ENCODE measurements at places on chromosomes 11 and 22. TPM values are rescaled to one million over a fixed set of nuclear protein-coding genes. Genes with fewer than 3 reads are reported as not detected.

DNA sequence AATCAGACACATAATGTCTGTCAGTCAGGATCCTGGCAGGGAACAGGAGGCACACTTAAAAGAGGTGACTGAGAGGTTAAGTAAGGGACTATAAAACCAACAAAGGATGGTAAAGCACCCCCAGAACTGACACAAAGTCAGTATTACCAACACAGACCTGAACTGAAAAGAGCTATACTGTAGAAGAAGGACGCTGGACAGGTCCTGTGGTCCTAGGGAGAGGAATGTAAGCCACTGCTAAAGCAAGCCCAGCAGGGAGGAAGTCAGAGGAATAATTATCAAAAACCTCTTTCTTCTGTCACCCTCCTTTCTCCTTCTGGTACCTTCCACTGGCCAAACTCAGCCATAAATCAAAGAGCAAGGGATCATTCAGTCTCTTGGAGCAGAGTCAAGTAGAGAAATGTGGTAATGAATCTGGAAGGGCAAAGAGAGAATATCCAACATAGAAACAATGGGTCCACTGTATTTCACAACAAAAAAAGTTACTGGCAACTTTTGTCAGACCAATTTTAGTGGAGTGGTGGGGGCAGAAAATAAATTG lies 33.4 kb upstream of the ANGPTL5 start:
- no peak for DNase-seq

Gene PATE4
- not detected for total RNA-seq

DNA sequence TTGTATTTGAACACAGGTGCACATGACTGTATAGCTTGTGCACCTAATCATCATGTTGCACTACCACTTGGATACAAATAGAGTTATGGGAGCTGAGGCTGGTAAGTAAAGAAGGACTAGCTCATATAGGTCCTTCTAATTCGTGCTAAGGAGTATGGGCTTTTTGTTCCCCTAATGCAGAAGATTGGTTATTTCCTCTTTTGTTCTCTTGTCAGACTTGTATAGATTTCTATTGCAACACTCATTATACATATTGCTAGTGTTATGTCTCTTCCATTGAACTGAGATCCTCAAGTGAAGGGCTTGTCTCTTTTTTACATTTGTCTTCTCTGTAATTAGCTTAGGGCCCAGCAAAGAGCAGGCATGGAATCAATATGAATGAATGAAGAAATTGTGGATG lies 54.1 kb upstream of the ARHGAP20 start:
- DNase-seq = no peak

- DNase-seq = no peak
These were observed 82.9 kb downstream of the MAML2 start for GRCh38 chr11:96260067-96260511.

Gene VSIG10L2
- total RNA-seq = not detected

DNA sequence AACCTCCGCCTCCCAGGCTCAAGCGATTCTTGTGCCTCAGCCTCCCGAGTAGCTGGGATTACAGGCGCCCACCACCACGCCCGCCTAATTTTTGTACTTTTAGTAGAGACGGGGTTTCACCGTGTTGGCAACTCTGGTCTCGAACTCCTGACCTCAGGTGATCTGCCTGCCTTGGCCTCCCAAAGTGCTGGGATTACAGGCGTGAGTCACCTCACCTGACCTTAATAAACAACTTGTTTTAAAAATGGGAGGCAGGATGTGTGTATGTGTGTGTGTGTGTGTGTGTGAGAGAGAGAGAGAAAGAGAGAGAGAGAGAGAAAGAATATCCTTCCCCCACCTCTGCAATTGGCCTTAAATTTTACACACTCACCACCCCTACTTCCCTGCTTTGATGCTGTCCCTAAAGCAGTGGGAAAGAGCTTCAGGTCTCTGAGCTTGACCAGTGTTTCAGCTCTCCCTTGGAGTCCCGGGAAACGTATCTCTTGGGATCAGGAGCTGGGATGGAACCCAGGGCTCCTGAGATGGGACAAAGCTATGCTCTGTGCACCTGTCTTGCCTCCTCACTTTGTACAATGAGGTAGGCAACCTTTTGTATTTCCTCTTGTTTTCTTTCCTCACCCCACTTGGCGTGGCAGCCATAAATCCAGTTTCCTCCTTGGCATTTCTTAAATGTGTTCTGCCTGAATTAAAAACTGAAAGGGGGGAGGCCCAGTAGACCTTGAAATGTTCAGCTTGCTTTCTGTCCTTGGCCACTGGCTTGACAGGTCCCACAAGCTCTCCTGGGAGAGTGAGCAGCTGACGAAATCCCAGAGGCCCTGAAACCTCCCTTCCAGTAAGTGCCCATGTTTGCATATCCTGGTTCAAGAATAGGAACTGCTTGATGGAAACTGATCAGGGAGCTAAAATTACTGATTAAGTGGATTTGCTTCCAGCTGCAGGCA lies 17.8 kb upstream of the XBP1 start:
- peak; percentile 79 for DNase-seq

Gene RTN4RL2
- total RNA-seq = 0.98 TPM

DNA sequence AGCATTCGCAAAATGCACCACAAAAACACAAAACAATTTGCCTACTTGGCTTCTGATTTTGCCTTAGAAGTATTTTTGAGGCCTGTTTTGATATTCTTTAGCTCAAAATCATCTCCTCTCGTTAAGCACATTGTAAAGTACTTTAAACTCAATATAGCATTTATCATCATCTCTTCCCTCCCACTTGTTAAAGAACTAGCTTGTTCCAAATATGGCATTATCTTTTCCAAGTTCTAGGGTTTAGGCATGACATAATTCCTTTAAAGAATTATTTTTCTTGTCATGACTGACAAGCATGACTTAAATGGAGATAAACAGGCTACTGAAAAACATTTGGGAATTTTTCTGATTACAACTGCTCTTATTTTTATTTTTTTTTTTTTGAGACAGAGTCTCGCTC lies 21.3 kb downstream of the CELF1 start:
- no peak for DNase-seq

Gene TBX10
- 27.1 TPM for total RNA-seq

GRCh38 chr11:9990221-9990973 lies 303.6 kb downstream of the SBF2 start:
- DNase-seq = no peak

DNA sequence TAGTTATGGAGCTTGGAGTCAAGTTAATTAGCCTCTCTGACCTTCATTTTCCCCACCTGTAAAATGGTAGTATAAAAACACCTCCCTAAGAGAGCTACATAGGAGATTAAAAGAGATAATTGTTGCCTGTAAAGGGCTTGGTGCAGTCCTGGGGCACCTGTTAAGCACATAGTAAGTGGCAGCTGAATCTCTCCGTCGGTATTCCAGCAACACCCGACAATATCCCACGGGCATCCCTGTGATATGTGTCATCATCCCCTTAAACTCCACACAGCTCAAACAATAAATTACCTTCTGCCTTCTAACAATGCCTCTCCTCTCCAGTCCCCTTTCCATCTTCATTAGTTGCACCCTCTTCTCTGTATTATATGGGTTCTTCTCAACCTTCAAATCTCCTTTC lies 121.5 kb downstream of the C11orf91 start:
- DNase-seq = no peak

- no peak for DNase-seq
These were observed 102.0 kb downstream of the CYP2R1 start for GRCh38 chr11:14789879-14790484.

- peak; percentile 57 for DNase-seq
These were observed 32.2 kb downstream of the TRMU start for GRCh38 chr22:46367707-46368191.

Gene MICALL1
- total RNA-seq = 26.6 TPM

DNA sequence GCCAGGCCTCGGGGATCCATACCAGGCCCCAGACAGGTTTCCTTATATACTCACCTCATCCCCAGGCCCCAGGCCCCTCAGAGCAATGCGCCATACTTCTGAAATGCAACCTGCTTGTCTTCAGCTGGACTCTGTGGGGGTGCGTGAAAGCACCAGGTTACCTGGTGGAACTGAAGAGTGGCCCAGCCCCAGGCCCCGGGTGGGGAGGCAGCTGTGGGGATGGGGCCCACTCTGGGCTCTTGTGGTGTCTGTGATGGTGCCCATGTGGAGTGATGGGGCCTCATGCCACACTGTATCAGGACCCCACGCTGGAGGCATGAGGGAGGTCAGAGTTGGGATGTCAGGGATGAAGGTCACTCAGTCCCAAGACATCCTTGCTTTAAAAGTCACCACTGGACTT lies 999.0 kb downstream of the BRD1 start:
- no peak for DNase-seq

DNA sequence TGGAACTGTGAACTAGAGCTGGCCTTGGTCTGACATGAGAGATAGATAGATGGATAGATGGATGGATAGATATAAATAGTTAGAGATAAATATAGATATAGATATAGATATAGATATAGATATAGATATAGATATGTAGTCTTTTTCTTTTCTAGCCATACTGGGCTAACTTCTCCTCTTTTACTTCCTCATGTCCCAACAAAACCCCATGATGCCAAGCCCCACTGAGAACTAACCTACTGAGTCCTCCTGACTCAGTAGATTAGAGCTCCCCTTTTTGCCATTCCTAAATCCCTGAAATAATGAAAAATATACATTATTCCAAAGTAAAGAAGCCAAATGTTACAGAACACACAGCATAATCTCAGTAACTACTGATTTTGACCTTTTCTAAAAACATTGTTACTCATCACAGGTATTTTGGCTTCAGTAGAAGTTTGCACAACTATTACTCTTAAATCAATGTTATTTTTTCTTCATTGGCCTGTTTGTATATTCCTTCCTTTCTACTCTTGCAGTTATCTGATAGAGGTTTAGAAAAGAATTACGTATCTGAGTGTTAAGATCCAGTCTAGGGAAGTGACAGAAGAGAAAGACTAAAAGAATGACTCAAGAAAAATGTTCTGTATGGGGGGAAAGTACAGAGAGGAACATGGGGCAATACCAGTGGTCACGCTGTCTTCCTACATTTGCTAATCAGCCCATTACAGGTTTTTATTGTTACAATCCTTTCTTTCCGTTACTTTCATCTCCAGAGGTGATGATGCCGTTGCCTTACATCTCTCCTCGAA lies 6.0 kb upstream of the OR10D3 start:
- DNase-seq = no peak

- peak; percentile 70 for DNase-seq
These were observed 37.6 kb downstream of the TRMU start for GRCh38 chr22:46373159-46373558.

DNA sequence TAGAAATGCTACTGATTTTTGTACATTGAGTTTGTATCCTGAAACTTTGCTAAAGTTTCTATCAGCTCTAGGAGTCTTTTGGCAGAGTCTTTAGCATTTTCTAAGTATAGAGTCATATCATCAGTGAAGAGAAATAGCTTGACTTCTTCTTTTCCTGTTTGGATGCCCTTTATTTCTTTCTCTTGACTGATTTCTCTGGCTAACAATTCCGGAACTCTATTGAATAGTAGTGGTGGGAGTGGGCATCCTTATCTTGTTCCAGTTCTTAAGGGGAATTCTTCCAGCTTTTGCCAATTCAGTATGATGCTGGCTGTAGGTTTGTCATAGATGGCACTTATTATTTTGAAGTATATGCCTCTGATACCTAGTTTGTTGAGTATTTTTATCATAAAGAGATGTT lies 197.7 kb downstream of the AASDHPPT start:
- no peak for DNase-seq

Gene MCAM
- 12.1 TPM for total RNA-seq

Gene OVOL1
- 35.9 TPM for total RNA-seq

DNA sequence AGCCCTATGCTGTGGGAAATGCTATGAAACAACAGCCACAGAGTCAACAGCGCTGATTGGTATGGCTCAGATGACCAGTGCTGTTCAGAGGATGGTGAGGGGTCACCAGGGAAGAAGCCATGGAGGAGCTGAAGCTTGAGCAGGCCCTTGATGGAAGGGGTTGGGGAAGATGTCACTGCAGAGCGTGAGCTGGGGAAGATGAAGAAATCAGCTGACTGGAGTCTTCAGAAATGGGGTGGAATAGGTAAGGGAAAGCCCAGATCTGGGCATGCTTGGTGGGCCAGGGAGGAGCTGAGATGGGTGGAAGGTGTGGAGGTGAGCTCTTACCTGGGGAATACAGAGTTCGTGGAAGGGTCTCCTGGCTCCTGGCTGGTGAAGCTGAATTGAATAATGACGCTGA lies 105.4 kb upstream of the PLET1 start:
- no peak for DNase-seq

Gene MRGPRE
- not detected for total RNA-seq

GRCh38 chr22:44532552-44532951 lies 34.5 kb upstream of the RTL6 start:
- DNase-seq = peak; percentile 54

Gene KRTAP5-10
- total RNA-seq = 0.53 TPM

DNA sequence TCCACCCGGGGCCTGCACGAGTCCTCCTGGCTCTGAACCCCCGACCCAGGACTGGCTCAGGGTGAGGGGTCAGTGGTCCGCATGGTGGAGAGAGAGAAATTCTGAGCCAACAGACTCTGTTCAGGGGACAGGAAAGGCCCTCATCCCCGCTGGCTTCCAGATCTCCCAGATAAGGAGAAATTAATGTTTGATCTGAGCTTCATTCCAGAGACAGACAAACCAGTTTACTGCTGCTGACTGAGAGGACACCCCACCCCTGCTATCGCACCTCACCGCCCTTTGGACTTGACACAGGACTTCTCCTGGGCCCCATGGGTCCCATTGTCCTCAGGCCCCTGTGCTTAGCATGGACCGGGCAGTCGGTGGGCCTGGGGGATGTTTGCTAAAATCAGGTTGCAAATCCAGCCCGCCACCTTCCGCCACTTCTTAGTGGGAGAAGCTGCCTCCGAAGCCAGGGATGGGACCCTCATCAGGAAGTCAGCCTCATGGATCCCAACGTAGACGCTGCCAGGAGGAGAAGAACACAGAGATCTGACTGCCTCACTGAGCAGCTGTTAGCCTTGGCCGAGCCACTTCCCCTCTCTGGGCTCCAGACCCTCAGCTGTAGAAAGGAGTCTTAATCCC lies 11.2 kb upstream of the UPK3A start:
- peak; percentile 74 for DNase-seq

- no peak for DNase-seq
These were observed 283.1 kb upstream of the CCDC90B start for GRCh38 chr11:83569134-83569805.

DNA sequence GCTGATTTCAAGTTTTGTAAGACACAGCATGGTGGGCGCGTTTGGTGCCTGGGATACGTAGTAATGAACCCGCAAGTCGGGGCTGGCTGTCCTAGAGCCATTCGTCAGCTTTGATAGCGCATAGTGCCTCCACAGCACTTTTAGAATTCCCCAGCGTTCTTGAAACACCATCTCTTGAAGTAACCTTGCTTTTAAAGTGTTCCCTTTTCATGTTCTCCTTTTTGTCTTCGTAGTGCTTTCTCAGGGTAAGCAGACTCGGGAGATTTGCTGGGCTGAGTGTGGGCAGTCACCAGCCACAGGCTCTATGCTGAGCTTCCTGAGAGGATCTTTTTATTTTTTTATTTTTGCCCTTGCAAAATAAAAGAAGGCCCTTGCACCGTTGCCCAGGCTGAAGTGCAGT lies 39.6 kb upstream of the CTTN start:
- DNase-seq = no peak

Gene PNPLA5
- not detected for total RNA-seq

GRCh38 chr11:64482588-64482987 lies 108.4 kb upstream of the SLC22A12 start:
- no peak for DNase-seq
